ENCODE measurements at places on chromosomes 1 and 21.

DNA sequence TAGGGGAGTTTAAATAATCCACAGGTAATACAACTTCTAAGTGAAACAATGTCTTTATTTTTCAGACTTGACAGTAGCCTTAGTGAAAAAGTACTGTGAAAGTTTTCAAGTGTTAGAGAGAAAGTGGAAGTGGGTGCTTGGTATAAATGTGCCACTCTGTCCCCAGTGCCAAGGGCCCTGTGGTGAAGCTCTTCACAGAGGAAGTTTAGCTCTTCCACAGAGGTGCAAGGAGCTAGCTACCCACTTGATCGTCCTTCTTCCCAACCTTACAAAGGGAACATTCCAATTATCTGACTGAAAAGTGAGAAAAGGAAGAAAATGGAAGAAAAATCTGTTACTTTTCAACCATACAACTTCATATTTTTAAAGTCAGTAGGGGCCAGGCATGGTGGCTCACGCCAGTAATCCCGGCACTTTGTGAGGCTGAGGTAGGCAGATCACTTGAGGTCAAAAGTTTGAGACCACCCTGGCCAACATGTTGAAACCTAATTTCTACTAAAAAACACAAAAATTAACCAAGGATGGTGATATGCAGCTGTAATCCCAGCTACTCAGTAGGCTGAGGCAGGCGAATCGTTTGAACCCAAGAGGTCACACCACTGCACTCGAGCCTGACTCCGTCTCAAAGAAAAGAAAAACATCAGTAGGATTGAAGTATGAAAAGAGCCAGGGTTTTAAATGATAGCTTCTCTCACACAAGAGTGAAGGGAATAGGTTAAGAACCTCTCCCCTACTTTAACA is 41.0 kb upstream of the PTPRC start:
- DNase-seq, result no peak

- no peak for DNase-seq
Measured at GRCh38 chr1:179095377-179095776, 13.5 kb downstream of the TOR3A start.

GRCh38 chr1:14426854-14427253 is 171.6 kb upstream of the KAZN start:
- no peak for DNase-seq

GRCh38 chr1:21084111-21084810 is 92.4 kb downstream of the EIF4G3 start:
- no peak for DNase-seq

DNA sequence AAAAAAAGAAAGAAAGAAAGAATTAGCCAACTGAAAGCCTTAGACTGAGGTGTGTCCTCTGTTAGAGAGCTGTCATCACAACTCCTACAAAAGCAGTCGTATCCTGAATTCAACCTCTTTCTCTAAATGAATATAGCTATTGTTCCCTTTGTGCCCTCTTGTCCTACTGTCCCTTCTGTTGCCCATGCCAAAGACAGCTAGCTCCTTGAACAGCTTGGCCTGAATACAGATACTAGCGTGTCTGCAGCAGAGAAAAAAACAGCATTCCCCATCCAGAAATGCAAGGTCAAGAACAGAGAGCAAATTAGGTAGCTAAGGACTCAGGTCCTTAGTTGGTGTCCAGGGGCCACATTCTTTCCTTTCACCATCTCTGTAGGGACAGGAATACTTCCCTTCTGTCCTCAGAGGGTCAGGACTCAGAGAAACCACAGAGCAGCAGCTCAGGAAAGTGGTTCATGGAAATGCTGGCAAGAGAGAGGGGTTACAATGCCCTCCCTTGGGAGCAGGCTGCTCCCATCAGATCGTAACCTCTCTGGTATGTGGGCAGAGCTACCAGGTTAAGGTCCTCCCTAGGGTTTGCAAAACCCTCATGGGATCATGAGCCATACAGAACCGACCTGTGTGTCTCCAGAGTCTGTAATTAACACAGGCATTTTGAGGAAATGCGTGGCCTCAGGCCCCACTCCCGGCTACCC is 1.8 kb upstream of the ZBTB48 start:
- DNase-seq, result no peak

- DNase-seq, result no peak
Measured at GRCh38 chr1:75412616-75413015, 198.3 kb downstream of the SLC44A5 start.

DNA sequence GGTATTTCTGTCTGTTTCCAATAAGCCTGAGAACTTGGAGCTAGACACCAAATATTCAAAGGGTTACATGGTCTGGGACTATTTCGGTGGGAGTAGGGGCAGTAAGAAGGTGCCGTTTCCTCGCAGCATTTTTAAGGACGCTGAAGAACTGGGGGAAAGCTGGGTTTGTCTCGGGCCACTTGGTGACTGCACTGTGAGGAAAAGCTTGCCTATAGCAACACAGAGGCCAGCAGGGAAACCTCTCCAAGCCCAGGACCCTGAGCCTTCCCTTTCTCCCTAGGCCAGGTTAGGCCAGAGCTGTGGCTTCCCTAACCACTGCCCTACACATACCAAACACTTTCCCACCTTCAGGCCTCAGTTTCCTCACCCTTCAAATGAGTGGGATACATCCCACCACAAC is 3.3 kb downstream of the GLIS1 start:
- DNase-seq, result no peak

GRCh38 chr21:45532826-45533360 is 9.3 kb downstream of the SLC19A1 start:
- DNase-seq, result no peak

GRCh38 chr1:184535191-184535970 is 148.6 kb downstream of the C1orf21 start:
- DNase-seq, result no peak

DNA sequence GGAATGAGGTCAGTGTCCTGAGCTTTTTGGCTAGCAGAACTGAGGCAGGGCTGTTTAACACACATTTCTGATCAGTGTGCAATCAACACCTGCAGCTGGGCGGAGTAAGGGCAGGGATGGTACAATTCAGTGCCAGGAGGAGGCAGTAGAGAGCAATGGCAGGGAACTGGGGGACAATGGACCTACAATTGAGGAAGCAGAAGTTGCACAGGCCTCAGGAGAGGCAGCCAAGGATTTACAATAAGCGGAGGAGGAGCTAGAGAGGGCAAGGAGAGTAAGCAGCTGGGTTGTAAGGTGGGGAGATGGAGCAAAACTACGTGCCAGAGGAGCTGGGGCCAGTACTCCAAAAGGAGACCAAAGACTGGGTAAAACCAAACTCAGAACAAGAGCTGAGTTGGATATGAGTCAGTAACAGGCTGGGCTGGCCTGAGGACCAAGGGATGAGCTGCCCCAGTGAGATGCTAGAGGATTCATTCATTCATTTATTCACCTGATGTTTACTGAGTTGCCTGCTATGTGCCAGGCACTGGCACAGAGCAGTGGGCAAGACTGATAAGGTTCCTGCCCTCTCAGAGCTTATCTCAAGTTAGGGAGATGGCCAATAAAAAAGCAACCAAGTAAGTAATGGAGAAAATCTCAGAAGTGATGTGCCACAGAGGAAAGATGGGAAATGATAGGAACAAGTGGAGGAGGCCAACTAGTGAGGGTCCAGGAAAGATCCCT is 10.4 kb upstream of the GALE start:
- no peak for DNase-seq

DNA sequence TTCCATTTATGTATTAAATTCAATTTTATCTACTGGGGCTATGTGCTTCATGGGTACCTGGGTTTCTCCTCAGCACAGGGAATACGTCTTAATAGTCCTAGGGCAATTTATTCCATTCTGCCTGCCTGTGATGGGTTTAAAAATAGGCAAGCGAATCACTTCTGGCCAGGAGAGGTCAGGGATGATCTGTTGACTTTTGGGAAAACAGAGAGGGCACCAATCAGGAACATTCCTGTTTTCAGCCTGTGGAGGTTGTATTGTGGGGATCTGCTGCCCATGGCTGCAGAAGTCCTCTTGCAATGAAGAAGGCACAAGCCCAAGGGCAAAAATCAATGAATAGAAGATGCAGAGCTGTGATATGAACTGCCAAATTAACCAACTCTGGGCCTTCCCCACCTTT is 303.1 kb downstream of the CTH start:
- DNase-seq, result no peak

DNA sequence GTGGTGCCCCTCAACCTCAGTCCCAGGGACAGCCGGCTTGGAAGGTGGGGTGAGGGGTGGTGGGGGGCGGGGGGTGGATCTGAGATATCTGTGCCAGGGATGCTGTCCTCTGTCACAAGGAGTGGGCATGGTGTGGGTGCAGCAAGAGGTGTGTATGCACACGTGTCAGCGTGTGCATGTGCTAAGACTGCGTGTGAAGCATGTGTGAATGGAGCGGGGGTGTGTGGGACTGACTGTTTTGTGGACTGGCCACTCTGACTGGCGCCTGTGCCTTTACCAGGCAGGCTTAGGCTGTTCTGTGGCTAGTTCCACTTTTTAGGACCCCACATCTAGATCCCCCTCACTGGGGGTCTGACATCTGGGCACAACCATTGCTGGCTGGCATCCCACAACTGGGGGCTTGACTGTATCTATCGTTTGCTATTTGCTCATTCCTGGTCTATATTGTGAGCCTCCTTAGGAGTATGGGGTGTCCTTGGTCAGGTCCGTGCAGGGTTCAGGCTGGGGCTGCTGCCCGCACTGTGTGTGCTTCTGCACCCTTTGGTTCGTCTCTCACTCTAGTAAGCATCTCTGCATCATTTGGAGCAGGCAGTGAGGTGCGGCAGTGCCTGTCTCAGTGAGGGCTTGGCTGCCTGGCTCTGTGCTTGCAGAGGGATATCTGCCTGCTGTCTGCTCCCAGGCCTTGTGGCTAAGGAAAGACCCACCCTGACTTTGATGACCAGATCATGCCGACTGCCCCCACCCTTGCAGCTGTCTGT is 1.9 kb downstream of the AMPD2 start:
- DNase-seq, result no peak

GRCh38 chr1:39266269-39266668 is 61.8 kb downstream of the MACF1 start:
- peak; percentile 19 for DNase-seq

- no peak for DNase-seq
Measured at GRCh38 chr1:196143602-196144342, 464.5 kb downstream of the KCNT2 start.

DNA sequence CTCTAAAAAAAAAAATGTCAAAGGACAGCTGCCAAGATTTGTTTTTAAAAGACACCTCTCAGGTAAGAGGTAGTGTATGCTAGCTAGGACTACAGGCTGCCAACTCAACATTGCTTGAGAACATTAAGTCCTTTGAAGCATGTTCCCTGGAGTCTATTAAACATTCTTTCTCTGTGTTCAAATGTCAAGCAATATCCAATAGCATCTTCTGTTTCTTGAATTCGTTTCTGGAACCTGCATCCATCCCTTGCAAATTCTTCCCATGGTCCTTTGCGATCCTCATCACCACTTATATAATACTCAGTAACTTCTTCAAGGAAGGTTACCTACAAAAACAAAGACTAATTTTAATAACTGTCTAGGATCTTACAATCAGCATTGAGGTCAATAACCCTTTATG is 5.6 kb downstream of the PPP1R15B start:
- no peak for DNase-seq

DNA sequence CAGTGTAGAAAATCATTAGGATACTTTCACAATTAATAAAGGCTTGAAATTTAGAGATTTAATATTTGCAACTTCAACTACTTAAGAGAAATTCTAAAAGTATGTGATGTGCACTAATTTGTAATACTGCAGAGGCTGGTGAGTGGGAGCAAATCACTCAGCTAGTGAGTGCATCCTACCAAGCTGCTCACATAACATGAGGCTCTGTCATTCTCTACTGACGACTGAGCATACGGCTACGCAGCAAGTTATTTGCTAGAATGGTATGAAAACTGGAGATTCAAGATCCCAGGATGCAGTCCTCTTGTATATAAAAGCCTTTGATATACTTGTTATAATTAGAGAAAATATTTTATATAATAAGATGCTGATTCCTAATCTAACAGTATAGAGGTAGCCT is 90.1 kb downstream of the ATP1B1 start:
- DNase-seq, result no peak

DNA sequence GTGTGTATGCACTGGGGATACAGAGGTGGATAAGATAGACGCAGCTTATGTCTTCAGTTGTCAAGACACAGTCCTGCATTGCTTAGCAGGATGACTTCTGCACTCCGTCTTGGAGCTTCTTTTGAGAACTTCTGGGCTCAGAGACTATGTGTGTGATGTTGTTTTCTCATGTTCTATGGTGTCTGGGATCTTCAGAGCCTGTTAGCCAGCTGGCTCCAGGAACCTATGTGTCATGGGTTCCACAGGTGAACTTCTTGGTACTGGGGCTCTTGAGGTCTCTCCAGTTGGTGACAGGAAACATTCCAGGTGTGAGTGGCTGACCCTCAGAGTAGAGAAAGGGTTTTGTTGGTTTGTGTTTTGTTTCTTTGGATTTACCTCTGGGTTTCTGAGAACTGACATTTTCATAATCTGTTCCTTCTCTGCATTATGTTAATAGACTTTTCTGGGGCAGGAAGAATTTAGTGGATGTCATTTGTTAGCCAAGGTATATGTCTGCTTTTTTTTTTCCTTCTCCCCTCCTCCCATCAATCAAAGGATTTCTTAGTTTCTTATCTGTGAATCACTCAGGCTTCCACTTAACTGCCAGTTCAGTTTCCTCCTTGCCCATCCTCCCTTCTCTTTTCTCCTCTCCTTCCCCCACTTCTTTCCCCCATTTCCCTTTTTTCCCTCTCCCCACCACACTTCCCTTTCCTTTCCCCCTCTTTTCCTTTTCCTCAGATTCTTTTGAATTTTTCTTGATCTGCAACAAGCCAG is 18.1 kb downstream of the FGGY start:
- DNase-seq, result no peak

DNA sequence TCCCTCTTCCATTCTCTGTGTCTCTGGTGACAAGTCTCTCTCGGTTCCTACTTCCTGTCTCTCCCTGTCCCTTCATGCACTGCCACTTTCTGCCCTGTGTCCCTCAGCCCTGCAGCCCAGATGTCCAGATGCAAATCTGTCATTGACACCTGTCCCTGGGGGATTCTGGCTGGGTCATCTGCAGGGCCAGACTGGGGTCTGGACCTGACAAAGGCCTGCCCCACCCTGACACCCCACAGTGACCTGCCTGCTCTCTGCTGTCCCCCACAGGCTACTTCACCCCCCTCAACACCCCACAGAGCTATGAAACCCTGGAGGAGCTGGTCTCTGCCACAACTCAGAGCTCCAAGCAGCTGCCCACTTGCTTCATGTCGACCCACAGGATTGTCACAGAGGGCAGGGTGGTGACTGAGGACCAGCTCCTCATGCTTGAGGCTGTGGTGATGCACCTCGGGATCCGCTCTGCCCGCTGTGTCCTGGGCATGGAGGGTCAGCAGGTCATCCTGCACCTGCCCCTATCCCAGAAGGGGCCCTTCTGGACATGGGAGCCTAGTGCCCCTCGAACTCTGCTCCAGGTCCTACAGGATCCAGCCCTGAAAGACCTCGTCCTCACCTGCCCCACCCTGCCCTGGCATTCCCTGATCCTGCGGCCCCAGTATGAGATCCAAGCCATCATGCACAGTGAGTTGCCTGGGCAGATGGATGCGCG is 7.2 kb downstream of the THEMIS2 start:
- DNase-seq, result no peak

GRCh38 chr1:194755241-194755994 is 1569.0 kb upstream of the B3GALT2 start:
- DNase-seq, result no peak

GRCh38 chr1:111707906-111708305 is 31.3 kb downstream of the INKA2 start:
- no peak for DNase-seq

GRCh38 chr1:169692756-169693460 is 18.5 kb downstream of the SELL start:
- no peak for DNase-seq
